ENCODE measurements at places on chromosomes 2 and 18.

GRCh38 chr2:128514555-128514955 is 195.9 kb upstream of the HS6ST1 start:
- no peak for DNase-seq

DNA sequence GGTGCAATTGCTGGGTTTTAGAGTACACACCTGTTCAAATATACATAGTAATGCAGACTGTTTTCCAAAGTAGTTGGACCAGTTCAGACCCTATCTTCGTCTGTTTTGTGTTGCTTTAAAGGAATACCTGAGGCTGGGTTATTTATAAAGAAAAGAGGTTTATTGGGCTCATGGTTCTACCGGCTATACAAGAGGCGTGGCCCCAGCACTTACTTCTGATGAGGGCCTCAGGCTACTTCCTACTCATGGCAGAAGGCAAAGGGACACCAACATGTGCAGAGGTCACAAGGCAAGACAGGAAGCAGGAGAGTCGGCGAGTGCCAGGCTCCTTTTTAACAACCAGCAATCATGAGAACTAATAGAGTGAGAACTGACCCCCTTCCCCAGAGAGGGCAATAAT is 21.9 kb upstream of the EMILIN2 start:
- no peak for DNase-seq

- peak; percentile 7 for DNase-seq
These were observed 168.5 kb downstream of the SPP2 start for GRCh38 chr2:234219046-234219310.

- DNase-seq: no peak
These were observed 243.9 kb upstream of the GULP1 start for GRCh38 chr2:188047735-188048134.

GRCh38 chr18:56089612-56090258 is 501.7 kb upstream of the TCF4 start:
- DNase-seq: no peak

- no peak for DNase-seq
These were observed 1.5 kb upstream of the RESP18 start for GRCh38 chr2:219334076-219334475.

GRCh38 chr2:81007104-81007503 is 702.6 kb upstream of the LRRTM1 start:
- no peak for DNase-seq

DNA sequence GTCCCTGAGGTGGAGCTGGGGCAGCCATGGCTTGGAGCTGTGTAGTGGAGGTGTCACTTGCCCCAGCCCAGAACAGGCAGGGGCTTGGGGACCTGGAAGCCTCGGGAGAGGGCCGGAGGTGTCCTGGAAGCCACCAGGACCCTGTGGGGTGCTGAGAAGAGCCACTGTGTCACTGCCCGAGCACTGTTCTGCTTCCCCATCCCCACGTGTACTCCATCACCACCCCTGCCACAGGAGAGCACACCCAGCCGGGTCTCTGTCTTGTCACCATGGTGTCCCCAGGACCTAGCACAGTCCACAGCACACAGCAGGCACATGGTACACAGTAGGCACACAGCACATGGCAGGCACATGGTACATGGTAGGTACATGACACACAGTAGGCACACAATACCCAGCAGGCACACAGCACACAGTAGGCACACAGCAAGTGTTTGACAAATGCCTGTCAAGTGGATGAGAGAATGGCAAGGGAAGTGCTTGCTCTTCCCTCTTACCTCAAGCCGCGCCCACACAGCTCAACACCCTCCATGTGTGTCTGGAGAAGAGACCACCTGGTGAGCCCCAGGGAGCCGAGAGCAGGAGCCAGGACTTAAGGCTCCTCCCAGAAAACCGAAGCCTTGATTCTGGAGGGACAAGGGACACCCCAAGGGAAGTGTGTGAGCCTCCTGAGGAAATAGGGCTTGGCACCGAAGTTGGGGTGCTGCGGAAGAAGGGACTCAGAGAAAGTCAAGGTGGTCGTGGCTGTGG is 13.3 kb downstream of the MBP start:
- DNase-seq: no peak

DNA sequence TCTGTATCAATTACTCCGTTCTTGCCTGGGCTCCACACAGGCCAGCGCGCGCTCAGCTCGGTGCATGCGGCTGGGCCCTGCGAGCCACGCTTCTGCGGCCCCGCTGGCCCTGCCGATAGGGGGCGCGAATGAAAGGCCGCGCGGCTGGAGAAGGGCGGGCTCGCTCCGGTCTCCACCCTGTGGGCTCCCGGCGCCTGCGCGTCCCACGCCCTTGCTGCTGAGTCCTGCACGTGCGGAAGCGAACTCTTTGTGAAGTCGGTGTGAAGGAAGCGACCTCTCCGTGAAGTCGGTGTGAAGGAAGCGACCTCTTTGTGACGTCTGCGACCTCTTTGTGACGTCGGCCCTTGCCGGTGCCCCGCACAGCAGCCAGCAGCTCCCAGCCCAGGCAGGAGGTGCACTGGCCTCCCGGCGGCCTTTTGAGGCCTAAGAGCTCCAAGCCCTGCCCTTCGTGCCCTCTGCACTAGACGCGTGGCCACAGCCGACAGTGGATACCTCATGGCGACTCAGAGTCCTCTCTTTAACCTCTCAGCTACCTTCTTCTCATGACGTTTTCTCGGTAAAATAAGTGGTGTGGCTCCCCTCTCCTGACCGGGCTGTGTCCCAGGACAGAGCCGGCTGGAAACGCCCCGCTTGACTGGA is 391.9 kb upstream of the RAB6C start:
- no peak for DNase-seq

GRCh38 chr18:58268849-58269248 is 224.8 kb downstream of the NEDD4L start:
- peak; percentile 73 for DNase-seq

DNA sequence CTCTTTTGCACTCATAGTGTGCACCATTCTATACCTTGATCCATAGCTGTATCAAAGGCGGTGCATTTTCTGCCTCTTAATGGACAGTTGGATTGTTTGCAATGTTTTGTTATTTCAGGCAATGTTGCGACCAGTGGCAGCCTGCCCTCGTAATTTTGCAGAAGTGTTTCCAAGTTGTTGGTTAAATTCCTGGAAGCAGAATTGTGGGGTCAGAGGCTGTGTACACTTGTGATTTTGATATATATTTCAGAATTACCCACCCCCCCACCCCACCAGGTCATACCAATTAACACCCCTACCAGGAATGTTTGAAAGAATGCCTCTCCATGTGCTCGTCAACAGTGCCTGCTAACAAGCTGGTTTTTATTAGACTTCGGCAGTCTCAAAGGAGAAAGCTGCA is 32.4 kb upstream of the IL1R1 start:
- DNase-seq: no peak

Data from RCC 7860 (cell line).